ENCODE measurements at places on chromosomes 11 and 22. TPM values are rescaled to one million over a fixed set of nuclear protein-coding genes. Genes with fewer than 3 reads are reported as not detected.

DNA sequence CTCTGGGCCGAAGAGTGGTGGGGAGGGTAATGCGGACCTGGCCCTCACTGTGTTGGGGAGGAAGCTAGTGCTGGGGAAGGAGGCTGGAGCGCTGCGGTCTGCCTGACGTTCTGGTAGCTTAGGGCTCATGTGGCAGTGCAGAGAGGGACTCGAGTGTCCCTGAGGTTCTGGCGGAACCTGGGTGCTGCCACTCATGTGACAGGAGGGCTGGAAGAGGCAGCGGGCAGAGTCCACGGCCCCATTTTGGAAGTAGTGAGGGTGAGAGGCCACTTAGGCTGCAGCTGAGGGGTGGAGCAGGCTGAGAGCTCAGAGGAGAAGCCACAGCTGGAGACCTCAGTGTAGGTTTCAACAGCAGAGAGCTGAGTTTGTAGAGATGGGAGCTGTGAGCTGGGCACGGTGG lies 16.2 kb upstream of the TRMU start:
- DNase-seq, result no peak

DNA sequence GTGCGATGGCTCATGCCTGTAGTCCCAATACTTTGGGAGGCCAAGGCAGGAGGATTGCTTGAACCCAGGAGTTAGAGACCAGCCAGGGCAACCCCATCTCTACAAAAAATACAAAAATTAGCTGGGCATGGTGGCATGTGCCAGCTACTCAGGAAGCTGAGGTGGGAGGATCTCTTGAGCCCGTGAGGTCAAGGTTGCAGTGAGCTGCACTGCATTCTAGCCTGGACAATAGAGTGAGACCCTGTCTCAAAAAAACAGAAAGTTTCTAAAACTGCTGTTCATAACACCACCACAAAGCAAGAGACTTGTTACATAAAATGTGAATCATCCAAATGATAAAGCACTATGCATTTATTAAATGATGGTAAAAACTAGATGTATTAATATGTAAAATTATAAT lies 40.2 kb upstream of the CCDC34 start:
- DNase-seq, result no peak

- no peak for DNase-seq
Observed at GRCh38 chr11:10638316-10638925, 55.1 kb downstream of the IRAG1 start.

DNA sequence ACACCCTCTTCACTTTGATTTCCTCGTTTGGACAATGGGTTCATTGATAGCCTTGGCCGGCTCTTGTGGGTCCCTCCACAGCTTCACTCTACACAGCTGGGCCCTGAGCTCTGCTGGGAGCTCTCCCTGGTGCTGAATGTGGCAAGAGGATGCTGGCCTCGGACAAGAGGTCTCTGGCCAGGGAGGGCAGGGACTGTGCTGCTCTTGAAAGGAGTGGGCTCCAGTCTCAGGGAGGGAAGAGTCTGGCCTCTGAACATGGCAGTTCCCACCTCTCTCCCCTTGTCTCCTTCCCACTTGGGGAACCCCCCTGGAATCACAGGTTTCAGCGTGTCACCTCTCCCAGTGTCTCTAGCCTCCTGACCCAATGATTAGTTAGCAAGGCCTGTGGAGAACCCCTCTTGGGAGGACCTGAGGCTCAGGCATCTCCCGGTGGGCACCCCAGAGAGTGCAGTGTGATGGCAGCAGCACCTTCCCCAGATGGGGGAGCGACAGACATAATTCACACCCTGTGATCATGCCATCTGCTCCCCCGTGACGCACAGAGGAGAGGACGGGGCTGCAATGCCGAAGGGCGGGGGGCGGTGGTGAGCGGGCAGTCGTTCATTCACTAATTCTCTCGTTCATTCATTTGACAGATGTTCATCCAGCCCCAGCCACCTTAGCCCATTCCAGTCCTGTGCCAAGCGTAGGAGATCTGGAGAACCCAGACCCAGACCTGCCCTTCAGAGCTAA lies 2.8 kb upstream of the CABP7 start:
- DNase-seq, result peak; percentile 89

CST6 gene
- not detected for polyA plus RNA-seq

GRCh38 chr11:82906931-82907330 lies 5.4 kb downstream of the DDIAS start:
- DNase-seq, result no peak

NEFH gene
- polyA plus RNA-seq, result 7.7 TPM

MUS81 gene
- polyA plus RNA-seq, result 53.4 TPM

DNA sequence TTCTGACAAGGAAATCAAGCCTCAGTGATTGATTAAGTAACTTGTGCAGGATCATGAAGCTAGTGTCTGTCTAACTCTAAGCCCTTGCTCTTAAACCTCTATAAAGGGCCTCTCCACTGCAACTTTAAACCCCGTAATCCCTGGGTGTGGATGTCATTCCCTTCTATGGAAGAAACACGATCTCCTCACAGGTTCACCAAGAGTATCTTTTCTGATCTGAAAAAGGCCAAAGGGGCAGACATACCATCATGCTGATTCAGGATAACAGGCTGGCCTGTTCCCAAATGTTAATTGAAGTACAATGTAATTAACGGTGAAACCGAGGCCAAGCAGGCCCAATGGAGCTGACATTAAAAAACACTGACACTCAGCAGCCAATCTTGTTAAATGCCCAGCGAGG lies 17.1 kb downstream of the TTC12 start:
- DNase-seq, result no peak

PRR5L gene
- polyA plus RNA-seq, result 16.7 TPM

- DNase-seq, result no peak
Observed at GRCh38 chr11:64888729-64889511, 10.5 kb upstream of the EHD1 start.

DNA sequence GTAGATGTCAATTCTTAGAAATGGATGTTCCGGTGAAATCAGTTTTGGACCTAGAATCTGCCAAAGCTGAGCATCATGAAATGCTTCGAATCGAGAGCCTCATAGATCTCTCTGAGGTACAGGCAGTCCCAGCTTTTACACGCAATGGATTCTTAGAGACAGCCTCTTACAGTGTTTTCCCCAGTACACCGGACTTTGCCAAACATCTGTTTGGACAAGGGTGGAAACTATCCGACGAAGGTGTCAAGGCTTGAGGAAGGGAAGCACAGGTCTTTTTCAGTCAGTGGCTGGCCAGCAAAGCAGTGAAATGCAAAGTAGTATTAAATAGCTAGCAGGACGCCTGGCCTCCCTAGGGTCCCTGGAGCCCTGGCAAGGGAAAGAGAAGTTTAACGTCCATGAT lies 4.9 kb downstream of the GRK3 start:
- no peak for DNase-seq

OR51F2 gene
- not detected for polyA plus RNA-seq

OR52A1 gene
- polyA plus RNA-seq, result 0.01 TPM

GRCh38 chr22:45291061-45291930 lies 6.5 kb downstream of the UPK3A start:
- no peak for DNase-seq

DNA sequence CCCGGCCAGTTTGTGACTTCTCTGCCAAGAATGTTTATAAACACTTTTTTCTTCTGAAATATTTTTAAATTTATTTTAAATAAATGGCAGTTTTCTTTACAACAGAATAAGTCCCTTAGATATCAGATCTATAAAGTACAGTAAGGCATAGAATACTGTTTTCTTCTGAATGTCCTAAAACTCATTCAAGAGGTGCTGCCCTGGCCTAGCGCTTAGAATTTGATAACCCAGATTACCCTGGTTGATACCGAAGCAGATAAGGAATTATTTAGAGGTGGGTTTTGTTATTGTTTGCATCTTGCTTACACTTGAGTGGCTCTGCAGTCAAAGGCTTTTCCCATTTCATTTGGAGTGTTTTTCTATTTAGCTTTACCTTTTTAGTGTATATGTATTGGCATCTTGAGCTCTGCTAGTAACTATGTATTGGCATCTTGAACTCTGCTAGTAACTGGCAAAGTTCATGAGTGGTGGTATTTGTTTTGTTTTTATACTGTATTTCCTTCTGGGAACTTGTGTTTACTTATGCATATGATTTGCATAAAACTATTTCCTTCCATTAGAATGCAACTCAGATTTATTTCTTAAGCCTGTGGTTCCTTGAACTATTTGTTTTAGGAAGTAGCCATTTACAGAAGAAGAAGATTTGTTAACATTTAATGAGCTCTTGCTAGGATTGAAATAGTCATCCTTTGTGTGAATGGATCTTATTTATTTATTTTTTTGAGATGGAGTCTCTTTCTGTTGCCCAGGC lies 1.2 kb downstream of the ACAD8 start:
- DNase-seq, result no peak

DNA sequence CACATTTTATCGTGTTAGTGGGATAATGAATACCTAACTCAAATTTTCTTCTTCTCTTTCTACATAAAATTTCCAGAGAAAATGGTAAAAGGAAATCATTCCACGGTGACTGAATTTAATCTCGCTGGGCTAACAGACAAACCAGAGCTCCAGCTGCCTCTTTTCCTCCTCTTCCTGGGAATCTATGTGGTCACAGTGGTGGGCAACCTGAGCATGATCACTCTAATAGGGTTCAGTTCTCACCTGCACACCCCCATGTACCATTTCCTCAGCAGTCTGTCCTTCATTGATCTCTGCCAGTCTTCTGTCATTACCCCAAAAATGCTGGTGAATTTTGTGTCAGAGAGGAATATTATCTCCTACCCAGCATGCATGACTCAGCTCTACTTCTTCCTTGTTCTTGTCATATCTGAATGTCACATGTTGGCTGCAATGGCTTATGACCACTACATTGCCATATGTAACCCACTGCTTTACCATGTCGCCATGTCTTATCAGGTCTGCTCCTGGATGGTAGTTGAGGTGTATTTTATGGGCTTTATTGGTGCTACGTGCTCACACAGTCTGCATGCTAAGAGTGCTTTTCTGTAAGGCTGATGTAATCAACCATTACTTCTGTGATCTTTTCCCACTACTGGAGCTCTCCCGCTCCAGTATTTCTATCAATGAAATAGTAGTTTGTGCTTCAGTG lies 24.1 kb downstream of the OR10D3 start:
- no peak for DNase-seq

DNA sequence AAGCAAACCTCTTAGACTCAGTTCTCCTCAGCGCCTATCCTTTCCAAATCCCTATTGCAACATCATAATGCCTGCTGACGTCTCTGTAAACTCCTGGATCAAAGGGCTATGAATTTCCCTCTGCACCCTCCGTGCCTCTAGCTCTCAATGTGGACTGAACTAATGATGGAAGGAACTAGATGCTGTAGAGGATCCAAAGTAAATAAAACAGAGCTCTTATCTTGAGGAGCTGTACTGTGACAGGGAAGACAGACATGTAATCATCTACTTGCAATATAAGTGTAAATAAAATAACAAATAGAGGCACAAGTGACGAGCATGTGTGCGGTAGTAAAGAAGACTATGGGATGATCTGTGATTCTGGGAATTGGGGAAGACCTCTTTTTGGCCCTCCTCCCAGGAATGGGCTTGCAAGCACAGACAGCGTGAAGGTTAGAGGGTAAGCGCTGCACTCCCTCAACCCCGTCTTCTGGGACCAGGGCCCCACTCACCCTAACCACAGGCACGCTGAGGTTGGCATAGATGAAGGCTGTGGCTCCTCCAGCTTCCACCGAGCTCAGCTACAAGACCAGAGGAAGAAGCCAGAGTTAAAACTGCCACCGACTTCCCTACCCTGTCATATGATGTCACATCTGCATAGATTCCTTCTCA lies 42.2 kb downstream of the P4HA3 start:
- no peak for DNase-seq

TMPRSS4 gene
- polyA plus RNA-seq, result 30.3 TPM

FAR1 gene
- polyA plus RNA-seq, result 64.3 TPM

- DNase-seq, result peak; percentile 27
Observed at GRCh38 chr11:73152861-73153483, 10.9 kb upstream of the FCHSD2 start.

RAG2 gene
- 0.94 TPM for polyA plus RNA-seq

OR2D2 gene
- not detected for polyA plus RNA-seq

DNA sequence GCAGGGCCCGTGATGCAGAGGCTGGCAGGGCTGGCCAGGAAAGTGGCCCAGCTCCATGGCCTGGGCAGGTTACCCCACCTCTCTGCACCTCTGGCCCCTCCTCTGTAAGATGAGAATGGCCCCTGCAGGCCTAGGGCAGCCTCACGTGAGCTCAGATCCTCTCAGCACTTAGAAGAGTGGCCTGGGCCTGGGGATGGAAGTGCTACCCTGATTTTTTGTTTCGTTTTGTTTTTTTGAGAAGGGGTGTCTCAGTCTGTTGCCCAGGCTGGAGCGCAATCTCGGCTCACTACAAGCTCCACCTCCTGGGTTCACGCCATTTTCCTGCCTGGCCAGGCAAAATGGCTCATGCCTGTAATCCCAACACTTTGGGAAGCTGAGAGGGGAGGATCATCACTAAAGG lies 982 bp downstream of the APOBEC3H start:
- no peak for DNase-seq

GRCh38 chr11:88051396-88051795 lies 123.8 kb downstream of the RAB38 start:
- DNase-seq, result no peak

GRCh38 chr11:61534933-61535839 lies 26.6 kb downstream of the LRRC10B start:
- no peak for DNase-seq

DNA sequence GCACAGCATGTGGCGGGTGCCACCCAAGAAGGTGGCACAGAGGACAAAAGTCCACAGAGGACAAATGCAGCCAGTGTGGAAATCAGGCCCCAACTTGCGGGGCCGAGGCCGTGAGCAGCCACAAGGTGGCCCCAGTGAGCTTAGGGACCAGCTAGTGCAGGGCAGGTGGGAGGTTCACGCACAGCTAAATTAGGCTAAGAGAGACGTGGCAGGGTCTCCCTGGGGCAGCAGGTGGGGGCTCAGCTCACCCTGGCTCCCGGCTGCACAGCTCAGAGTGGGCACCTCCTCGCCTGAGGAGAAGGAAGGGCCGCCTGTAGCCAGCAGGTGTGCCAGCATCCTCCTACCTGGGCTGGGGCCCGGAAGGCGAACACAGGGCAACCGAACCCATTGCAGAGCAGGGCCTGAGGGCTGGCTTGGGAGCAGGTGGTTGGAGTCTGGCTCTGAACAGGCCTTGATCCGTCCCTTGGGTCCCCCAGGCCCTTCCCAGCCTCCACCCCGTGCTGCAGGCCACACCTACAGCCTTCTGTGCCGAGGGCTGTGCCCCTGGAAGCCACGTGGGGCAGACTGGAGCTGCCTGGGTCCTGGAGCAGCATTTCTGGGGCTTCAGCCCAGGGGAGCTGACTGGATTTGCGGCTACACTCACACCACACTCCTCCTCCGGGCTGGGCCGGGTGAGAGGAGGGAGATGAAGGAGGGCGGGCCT lies 26.1 kb upstream of the CELSR1 start:
- no peak for DNase-seq

- DNase-seq, result no peak
Observed at GRCh38 chr11:128201801-128202200, 385.6 kb downstream of the ETS1 start.

NOX4 gene
- 42.0 TPM for polyA plus RNA-seq

GNAZ gene
- 7.8 TPM for polyA plus RNA-seq

DNA sequence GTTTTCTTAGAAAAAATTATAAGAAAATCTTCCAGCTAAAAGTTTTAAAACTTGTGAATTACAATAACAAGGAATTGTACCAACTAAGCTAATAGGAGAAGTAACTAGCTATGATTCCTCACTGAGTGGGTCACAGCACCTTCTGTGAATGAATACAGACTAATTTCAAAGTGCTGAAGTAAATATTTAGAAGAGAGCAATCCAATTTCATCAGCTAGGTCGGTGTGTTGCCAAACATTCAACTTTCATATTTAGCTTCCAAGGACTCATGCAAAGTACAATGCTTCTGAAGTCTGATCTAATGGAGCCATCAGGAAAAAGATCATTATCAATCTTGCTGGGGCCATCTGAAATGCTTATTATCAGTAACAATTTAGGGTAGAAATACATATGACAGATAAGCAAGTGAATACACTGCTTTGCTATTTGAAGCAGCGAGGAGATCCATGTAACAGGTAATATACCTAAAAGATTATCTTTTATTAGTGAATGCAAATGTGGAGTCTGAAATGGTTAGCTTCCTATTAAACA lies 750.6 kb upstream of the CCDC90B start:
- no peak for DNase-seq
